ENCODE measurements at places on chromosomes 3 and 15.

- DNase-seq, result no peak
Measured at GRCh38 chr3:77342688-77343087, 302.8 kb downstream of the ROBO2 start.

DNA sequence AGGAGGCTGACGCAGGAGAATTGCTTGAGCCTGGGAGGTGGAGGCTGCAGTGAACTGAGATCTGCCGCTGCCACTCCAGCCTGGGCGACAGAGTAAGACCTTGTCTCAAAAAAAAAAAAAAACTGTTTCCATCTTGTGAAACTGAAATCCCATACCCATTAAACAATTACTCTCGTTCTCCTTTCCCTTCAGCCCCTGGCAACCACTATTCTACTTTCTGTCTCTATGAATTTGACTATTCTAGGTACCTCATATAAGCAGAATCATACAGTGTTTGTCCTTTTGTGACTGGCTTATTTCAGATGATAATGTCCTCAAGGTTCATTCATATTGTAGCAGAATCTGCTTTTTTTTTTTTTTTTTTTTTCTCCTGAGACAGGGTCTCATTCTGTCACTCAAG is 51.5 kb upstream of the UBE2E1 start:
- DNase-seq, result no peak

DNA sequence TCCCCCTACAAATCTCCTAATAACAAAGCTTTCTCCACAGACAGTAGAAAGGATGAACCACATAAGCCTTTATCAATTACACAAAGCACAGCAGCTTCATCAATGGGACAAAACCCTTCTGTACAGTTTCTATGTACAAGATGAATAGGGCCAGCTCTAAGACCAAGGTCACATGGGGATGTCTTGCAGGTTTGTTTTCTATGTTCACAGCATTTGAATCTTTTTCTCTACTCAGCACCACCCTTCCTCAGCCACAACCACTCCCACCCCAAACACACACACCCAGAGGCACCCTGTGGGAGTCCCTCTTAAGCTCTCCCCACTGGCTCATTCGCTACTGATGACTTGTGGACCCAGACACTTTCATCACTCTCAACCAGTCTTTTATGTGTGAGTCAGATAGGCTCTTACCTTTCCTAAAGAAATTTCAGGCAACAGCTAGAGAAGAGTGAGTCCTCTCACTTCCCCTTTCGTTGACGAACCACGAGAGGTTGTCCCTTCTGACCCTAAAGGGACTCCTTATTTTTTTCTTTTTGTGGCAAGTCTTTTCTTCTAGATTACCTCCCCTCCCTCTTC is 57.9 kb downstream of the ARHGAP31 start:
- no peak for DNase-seq

- DNase-seq, result no peak
Measured at GRCh38 chr3:15647611-15648167, 46.1 kb downstream of the BTD start.

DNA sequence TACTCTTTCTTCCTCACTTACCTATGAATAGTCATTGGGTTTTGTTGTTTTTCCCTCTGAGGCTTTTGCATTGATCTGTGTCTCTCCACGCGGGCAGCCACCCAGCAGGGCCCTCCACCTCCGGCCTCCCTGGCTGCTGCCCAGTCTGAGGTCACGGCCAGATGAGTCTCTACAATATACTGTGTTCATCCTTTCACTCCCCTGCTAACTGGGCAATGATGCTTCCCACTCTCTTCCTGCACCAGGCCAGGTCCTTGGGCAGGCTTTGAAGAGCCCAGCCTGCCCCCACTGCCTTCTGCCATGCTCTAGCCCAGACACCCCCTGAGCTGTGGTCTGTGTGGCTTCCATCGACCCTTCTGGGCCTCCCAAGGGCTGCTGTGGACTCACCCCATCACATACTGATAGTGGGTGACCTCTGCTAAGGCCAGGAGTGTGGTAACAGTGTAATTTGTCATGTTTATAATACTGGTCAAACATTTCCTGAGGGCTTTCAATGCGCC is 18.0 kb downstream of the PDIA5 start:
- peak; percentile 55 for DNase-seq

GRCh38 chr3:49493901-49494300 is 23.8 kb downstream of the DAG1 start:
- no peak for DNase-seq

DNA sequence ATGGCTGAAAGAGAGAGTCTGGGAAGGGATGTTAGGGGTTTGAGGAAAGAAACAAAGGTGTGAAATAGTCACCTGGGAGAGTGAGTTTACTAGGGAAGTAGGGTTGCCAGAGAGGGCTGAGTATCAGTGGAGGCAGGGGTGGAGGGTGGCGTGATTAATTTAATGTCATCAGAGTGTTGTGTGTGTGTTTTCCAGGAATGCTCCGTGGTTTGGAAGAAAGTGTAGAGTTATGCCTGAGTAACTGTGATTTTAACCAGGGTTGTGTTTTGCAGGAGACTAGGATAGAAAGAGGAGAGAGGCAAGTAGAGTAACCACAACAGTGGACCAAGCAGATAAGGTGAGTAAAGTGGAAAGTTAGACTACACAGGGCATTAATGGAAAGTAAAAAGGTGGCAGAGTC is 27.2 kb downstream of the PLD1 start:
- DNase-seq, result no peak

GRCh38 chr15:97791824-97792792 is 168.4 kb upstream of the ARRDC4 start:
- no peak for DNase-seq

DNA sequence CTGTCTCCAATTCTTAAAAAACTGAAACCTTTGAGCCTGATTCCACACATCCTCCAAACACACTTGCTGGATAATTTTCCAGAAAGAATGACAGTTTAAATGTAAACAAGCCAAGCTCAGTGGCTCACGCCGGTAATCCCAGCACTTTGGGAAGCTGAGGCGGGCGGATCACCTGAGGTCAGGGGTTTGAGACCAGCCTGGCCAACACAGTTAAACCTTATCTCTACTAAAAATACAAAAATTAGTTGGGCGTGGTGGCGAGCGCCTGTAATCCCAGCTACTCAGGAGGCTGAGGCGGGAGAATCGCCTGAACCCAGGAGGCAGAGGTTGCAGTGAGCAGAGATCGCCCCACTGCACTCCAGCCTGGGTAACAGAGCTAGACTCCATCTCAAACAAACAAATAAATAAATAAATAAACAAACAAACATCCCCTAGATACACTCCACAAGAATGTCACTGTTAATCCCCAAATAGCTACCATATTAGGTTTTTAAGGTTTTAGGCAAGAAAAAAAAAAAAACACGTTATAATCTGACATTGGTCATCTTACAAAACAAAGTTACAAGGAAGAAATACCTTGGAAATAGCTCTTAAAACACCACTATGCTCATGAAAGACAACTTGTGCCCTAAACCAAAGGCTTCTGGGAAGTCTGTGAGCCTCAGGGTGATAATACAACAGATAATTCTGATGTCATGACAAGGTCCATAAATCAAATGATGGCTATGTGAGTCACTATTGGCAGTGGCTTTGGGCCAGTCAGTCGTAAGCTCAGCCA is 13.2 kb downstream of the TNIK start:
- no peak for DNase-seq

GRCh38 chr3:170565495-170565894 is 20.4 kb downstream of the SLC7A14 start:
- DNase-seq, result no peak

DNA sequence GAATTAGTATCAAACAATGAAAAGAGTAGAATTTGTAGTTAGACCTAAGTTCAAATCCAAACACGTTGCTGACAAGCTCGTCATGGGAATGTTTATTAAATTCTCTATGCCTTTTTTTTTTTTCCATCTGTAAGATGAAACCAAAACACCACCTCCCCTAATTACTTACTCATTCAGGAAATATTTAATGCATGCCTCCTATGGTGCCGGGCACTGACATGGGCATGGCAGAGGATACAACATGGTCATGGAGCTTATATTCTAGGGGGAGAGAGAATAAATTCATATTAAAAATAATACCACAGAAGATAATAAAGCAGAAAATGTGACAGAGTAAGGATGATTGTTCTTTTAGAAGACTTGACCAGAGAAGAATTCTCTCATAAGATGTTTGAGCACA is 215.8 kb downstream of the RYR3 start:
- DNase-seq, result no peak

- DNase-seq, result no peak
Measured at GRCh38 chr3:14453876-14454638, 51.7 kb downstream of the SLC6A6 start.

DNA sequence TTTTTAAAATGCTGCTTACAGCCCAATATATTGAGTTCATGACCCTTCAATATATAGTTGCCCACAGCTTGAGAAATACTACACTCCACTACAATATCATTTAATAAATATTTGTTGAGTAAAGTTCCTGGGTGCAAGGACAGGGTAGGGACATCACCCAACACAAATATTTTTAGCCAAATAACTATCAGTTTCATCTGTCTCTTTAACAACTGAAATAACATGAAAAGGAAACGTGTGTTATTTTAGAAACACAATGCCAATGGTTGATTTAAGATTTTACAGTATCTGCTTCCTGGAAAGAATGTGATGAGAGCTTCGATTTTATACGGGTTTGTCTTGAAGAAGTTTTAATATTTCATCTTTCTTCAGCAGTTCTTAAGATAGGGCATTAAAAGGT is 67.7 kb upstream of the CDV3 start:
- no peak for DNase-seq

GRCh38 chr3:31919528-31919927 is 61.5 kb downstream of the OSBPL10 start:
- no peak for DNase-seq

DNA sequence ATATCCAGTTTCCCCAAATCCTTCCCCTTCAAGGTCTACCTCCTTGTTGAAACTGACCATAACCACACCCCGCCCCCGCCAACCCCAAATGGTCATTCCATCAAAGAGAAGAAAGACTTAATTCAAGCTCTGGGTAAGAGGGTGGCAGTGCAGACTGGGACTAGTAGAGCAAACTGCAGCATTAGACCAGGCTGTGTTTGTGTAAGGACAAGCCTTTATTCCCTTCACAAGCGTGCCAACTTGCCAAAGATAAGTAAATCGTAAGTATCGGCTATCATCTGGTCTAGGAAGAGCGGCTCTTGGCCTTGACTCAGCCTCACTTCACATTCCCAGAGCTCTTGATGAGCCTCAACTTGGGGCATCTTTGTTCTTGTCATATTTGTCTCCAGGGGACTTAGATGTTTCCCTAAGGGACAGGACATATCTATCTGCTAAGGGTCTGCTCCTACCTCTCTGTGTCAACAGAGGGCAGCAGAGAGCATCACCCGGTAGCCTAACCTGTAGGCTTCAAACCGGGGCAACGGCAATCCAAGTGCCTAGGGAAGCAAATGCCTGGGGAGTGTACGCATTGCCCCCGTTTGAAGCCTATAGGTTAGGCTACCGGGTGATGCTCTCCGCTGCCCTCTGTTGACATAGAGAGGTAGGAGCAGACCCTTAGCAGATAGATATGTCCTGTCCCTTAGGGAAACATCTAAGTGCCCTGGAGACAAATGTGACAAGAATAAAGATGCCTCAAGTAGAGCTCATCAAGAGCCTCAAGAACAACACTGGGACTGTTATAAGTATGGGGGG is 8.9 kb upstream of the MAP3K13 start:
- peak; percentile 22 for DNase-seq

- DNase-seq, result no peak
Measured at GRCh38 chr3:22265403-22265802, 514.4 kb upstream of the ZNF385D start.

- no peak for DNase-seq
Measured at GRCh38 chr3:23811185-23811527, 5.4 kb downstream of the UBE2E1 start.

- DNase-seq, result no peak
Measured at GRCh38 chr3:178705925-178706324, 169.7 kb downstream of the KCNMB2 start.

DNA sequence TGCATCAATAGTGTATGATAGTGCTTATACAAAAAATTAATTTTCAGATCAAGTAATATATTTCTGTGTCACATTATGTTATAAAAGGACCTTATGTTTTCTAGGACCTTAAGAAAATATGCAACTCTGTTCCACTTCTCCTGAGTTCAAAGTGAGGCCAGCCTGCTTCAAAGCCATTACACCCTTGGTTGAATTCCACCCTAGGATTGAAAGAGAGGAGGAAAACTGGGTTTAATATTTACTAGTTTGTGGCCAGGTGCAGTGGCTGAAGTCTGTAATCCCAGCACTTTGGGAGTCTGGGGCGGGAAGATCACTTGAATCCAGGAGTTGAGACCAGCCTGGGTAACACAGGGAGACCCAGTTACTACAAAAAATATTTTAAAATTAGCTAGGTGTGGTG is 32.9 kb upstream of the NR1I2 start:
- no peak for DNase-seq

GRCh38 chr15:57297163-57297593 is 79.1 kb upstream of the CGNL1 start:
- DNase-seq, result no peak

DNA sequence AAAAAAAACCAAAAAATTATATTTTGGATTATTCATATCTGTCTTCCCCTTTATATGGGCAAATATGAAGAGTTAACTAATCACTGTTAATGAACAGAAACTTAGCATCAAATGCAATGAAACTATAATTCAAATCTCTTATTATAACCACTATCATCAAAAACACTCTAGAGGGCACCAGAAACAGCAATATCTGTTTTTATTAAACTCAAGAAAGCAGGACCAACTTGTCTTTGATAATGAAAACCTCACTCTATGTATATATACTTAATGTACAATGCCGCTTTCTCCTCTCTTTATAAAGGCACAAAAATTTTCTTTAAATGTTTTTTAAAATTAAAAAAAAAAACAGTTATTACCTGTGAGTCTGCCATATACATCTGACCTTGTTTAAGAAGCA is 92.7 kb downstream of the UACA start:
- no peak for DNase-seq

- no peak for DNase-seq
Measured at GRCh38 chr3:54259636-54260035, 137.3 kb downstream of the CACNA2D3 start.

DNA sequence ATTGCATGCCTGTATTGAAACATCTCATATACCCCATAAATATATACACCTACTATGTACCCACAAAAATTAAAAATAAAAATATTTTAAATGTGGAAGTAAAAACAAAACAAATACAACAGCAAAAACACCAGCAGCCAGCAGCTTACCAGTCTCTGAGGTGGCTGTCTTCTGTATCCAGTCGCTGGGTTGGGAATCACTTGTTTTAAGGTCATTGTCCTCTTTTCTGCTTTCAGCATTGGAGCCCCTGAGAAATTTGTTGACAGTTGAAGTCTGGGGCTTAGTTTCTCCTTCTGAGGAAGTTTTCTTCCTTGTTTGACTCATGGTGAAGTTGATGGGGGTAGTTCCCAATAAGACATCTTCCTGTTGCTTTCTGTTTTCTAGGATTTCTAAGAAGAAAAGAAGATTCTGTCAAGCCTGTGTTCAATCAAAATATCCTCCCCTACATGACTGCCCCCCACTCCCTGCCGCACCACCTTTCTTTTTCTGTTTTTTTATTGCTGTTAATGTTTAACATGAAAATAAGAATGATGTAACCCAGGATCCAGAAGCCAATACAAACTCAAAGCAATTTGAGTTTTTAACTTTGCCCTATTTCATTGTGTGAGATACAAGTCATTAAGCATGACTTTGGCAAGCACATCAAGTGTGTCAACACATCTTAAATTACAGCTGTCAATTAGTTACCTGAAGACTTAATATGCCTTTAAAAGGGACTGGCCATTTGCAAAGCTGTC is at the start of gene LRRC31:
TSS of gene LRRC31 (minus strand) at position 452 of the 737 bp plus-strand sequence. CDS start at position 324, 128 bp downstream.
- no peak for DNase-seq

- DNase-seq, result no peak
Measured at GRCh38 chr15:70519004-70519365, 244.4 kb downstream of the UACA start.

- DNase-seq, result no peak
Measured at GRCh38 chr15:71139241-71139640, 24.0 kb downstream of the THSD4 start.

- no peak for DNase-seq
Measured at GRCh38 chr3:136740351-136740958, 11.7 kb downstream of the STAG1 start.
